ENCODE measurements at places on chromosomes 2 and 18. TPM values are rescaled to one million over a fixed set of nuclear protein-coding genes. Genes with fewer than 3 reads are reported as not detected.

DNA sequence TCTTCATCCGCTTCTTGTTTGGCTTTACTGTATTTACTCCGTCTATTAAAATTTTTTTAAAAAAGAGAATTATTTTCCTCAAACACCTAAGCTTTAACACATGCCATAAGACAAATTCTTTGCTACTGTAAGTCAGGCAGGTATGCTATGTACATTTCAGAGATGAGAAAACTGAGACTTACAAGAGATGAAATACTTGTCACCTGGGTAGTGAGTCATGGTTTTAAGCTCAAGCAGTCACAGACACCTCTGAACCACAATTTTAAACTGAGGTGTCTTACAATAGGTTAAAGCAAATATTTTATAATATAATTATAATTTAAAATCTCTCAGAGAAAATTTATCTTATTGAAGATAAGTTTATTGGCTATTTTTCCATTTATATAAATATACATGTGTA lies 126.0 kb downstream of the EPHA4 start:
- DNase-seq, result no peak

- no peak for DNase-seq
Measured at GRCh38 chr2:59892398-59892797, 661.1 kb downstream of the BCL11A start.

CHCHD5 gene
- 38.6 TPM for total RNA-seq

DNA sequence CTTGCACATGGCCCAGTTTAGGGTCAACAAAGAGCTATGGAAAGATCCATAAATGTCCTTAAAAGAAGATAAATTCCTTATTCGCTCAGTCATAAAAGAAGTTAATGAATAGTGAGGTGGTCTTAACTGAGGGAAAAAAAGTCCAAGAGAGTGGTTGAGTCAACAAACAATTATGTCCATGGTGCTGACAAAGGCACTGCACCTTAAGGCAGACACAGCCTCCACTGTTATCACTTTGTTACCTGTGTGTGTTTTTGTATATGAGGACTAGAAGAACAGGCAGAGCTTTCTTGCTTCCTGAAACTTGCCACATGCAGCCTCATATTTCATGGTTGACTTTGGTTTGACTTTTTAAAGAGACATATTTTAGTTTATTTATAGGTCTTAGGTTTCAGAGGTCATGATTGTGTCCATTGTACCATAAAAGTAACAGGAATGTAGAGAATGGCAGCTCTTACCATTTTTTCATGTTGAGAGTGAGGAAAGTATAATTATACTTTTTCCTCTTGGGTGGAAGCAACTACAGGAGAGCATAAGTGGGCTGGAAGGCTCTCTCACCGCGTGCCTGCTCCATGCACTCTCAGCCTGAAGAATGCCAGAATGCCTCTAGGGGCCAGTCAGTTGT lies 93.6 kb downstream of the XRCC5 start:
- no peak for DNase-seq

SIX2 gene
- total RNA-seq, result 0.06 TPM

GRCh38 chr2:239273280-239274234 lies 127.3 kb downstream of the HDAC4 start:
- no peak for DNase-seq

DNA sequence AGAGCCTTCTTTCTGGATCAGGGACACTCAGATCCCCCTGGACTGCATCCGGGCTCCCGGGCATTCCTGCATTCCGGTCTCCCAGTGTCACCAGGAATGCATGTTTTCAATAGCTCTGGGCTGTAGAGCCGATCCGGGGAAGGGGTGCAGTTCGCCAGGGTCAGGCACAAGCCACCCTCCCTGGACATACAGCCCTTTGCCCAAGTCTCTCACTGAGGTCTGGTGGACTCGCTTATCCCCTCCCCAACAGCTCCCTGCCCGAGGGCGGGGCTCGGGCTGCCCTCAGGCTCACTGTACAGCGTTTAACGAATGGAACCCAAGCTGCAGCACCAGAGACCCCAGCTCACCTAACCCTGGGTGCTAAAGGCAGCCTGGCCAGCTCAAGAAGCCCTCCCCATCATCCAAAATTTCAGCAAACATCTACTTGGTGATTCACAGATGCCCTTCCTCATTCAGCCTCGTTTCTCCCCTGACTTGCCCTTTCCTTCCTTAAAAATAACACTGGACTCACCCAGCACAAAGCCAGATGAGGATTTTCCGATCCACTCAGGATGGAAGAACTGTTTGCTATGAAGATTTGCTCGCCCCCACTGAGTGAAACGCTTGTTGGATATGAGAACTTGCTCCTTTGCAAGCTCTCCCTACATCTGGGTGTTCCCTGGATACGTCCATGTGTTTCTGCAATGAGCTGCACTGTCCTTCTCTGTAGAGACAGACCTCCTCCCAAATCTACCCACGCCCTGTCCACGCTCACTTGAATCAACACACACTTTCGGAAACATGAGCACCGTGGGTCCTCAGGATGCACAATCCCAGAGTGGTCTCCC lies 58.1 kb downstream of the PXDN start:
- DNase-seq, result no peak

MC4R gene
- total RNA-seq, result 0.45 TPM

DNA sequence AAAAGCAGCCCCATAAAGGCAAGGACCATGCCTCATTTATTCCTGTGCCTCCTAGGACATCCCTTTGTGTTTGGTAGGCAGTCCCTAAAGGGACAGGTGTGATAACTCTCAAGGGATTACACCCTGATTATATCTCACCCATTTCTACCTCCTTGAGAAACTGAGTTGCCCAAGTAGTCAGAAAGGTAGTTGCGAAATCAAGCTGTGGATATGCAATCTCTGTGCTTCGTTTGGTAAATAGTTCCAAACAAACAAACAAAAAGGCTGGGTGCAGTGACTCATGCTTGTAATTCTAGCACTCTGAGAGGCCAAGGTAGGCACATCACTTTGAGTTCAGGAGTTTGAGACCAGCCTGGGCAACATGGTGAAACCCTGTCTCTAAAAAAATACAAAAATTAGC lies 100.2 kb upstream of the ARL5A start:
- DNase-seq, result peak; percentile 44

- no peak for DNase-seq
Measured at GRCh38 chr18:12076424-12077140, 17.1 kb upstream of the ANKRD62 start.

DNA sequence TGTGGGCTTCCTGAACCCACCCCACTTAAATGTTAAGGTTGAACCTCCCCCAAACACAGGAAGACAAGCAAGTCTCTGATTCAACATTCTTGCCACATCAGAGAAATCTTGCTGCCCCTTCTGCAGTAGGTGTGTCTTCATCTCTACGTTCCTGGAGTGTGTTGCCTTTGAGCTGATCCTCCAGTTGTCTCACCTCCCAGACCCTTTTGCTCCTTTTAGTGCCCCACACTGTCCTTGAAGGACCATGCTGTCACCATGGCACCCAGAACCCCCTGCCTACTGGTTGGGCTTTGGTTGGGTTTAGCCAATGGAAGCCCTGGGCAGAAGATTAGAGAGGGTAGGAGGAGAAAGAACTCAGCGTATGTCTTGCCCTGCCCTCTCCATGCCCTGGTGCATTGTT lies 10.7 kb downstream of the CAB39 start:
- DNase-seq, result no peak

PARD3B gene
- 0.37 TPM for total RNA-seq

DNA sequence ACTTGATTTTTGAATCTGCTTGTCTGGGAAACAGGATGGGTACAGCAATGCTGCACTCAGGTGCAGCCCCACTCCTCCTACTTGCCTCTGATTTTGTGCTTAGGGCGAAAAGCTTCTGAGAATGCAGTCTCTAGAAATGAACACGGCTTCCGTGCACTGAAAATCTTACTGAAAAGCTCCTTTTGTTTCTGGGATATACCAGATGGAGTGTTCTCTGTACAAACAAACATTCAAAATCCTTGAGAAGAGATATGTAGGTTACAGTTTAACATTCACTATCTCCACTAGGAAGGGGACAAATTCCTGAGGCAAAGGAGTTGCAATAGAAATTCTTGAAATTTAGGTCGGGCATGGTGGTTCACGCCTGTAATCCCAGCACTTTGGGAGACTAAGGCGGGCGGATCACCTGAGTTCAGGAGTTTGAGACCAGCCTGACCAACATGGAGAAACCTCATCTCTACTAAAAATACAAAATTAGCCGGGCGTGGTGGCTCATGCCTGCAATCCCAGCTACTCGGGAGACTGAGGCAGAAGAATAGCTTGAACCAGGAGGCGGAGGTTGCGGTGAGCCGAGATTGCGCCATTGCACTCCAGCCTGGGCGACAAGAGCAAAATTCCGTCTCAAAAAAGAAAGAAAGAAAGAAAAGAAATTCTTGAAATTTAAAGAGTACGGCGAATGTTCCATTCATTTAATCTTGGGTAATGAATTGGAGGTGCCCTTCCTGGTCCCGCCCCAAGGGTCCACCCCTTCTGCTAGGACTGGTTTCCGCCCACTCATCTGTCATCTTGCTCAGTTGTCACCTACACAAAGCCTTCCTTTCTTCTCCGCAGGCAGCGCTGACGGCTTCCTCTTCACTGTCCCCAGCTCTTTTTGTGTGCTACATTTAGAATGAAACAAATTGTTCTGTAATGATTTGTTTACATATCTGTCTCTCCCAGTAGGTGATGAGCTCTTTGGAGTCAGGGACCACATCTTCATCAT lies 92.4 kb downstream of the SOCS6 start:
- DNase-seq, result no peak

CXCR2 gene
- total RNA-seq, result not detected

DLGAP1 gene
- not detected for total RNA-seq

INPP5D gene
- total RNA-seq, result not detected

- DNase-seq, result no peak
Measured at GRCh38 chr2:161913865-161914264, 160.2 kb downstream of the DPP4 start.

GRCh38 chr18:27797484-27797883 lies 379.4 kb downstream of the CDH2 start:
- DNase-seq, result no peak

LIMS1 gene
- 31.6 TPM for total RNA-seq

DNA sequence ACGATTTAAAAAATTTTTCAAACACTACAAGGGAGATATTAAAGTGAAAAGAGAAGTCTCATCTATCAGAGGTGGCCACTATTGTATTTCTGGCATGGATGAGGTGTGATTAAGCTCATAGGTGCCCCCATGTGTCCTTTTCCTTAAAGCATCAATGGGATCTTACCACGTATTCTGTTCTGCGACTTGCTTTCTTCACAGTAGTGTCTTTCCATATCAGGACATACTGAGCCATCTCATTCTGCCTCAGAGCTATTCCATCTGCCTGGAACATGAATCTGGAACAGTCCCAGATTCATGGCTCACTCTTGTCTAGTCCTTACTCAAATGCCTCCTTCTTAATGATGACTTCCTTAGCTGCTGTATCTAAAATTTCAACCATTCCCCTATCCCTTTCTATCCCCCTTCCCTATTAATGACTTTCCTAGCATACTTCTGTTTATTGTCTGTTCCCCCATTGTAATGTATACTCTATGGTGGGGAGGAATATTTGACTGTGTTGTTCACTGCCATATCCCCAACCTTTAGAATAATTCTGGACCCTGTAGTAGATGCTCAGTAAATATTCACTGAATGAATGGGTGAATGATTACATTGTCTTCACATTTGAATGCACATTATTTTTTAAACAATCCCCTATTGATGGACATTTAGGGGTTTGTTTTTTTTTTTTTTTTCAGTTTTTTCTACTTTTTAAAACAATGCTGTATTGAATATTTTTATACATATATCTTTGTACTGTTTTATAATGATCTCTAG lies 11.1 kb downstream of the STAMBP start:
- no peak for DNase-seq

- no peak for DNase-seq
Measured at GRCh38 chr2:218284106-218284811, 8.0 kb downstream of the TMBIM1 start.
